Pulmonary artery endothelial cell (primary cell): ENCODE measurements at places on chromosomes 6 and 20. TPM values are rescaled to one million over a fixed set of nuclear protein-coding genes. Genes with fewer than 3 reads are reported as not detected.
A peak's percentile ranks its signal among the peaks of the same experiment; 100 is the strongest.

IRF4 gene
- 0.07 TPM in 1 of 2 replicates, not detected in the other for total RNA-seq

DNA sequence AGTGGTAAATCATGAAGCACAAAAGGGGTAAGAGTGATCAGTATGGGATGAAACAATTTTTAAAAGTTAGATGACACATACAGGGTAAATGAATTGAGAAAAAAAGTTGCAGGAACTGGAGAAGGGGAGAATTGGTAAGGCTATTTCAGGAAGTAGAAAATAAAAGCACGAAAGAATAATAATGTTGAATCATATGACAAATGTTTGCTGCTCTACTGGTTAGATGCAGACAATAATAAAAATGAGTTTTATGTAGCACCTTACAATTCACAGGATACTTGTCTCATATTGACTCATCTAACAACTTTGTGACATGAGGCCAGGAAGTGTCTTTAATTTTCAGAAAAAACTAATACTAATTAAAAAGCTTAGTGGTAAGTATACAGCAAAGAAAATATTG lies 566.5 kb upstream of the MARCKS start:
- no peak for DNase-seq

DNA sequence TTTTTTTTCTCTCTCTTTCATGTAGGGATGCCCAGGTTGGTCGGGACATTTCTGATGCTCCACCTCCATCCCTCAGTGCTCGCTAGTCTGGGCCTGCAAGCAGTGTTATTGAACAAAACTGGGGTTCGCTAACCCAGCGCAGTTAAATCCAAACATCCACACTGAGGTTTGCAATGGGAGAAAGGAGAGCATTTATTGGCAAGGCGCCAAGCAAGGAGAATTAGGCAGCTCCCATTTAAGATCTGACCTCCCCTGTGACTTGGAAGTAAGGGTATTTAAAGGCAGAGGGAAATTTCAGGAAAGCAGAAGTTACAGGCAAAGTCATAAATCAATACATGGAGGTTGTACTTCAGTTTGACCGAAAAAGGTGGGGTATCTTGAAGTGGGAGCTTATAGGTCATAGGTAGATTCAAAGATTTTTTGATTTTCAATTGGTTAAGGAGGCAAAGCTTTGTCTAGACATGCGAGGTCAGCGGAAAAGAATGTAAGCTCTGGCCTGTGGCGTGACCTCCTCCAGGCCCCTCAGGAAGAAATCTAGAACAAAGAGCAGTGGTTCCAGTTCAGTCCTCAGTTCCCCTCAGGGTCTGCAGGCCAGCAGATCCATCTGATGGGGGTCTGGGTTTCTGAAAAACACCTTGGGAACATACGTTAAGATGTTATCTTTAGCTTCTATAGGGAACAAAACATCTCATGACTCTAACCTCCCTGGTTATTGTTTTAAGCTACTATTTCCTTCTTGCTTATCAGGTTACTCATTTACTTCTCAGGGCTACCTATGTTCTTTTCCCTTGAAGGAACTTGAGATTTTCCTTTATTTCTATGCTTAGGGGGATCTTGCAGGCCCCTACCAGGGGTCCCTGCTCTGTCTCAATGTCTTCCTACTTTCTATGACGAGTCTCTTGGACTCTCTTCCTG lies 66.0 kb upstream of the KIF16B start:
- DNase-seq: no peak

GRCh38 chr6:42281570-42281969 lies 63.9 kb upstream of the MRPS10 start:
- no peak for DNase-seq

CLVS2 gene
- total RNA-seq: not detected in 2 replicates

GRCh38 chr6:51854347-51854746 lies 233.1 kb downstream of the PKHD1 start:
- DNase-seq: no peak

DNA sequence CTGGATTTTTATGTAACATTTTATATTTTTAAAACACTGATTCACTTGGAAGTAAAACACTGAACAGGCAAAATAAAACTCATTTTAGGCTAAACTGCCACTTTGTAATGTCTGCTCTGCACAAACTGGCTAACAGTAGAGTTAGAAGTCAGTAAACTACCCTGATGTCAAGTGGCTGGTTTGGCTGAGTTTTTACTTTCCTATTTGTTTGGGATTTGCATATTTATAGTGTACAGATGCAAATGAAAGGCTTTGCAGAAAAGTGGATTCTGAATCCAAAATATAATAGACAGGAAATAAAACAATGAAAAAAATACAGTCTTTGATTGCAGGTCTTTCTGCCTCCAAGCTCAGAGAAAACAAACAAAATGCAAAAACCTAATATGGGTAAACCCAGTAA lies 213.1 kb downstream of the CDH26 start:
- DNase-seq: no peak

DNA sequence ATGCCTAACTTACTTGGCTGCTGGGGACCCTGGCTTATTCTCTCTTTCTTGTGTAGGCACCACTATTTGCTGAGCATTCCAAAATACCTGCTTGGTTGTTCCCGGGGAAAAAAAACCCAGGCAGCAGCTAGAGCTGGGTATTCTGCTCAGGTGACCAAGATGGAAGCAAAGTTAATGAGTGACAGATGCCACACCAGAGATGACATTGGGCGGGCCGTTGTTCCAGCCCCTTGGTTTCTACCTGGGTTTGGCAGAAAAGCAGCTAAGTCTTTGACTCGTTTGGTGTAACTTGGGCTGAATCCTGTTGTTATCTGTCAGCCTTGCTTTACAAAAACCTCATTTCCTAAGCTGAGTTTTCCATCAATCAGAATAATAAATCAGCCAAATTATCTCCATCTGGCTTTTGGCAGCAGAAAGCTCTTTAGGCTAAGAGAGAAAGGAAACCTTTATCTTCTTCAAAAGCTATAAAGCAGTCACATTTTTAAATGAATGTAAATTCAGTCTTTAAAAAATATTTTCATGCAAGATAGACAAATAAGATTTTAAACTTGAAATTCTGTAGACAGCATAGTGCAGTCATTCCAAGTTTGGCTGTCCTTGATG lies 202.0 kb upstream of the GMDS start:
- no peak for DNase-seq

- no peak for DNase-seq
Measured at GRCh38 chr6:113630738-113631535, 226.2 kb upstream of the MARCKS start.

APCDD1L gene
- 0.26 and 3.1 TPM in 2 replicates for total RNA-seq

GRCh38 chr6:53230775-53231467 lies 82.3 kb upstream of the GCM1 start:
- no peak for DNase-seq

GRCh38 chr6:150004101-150004782 lies 21.1 kb downstream of the RAET1L start:
- DNase-seq: no peak

DNA sequence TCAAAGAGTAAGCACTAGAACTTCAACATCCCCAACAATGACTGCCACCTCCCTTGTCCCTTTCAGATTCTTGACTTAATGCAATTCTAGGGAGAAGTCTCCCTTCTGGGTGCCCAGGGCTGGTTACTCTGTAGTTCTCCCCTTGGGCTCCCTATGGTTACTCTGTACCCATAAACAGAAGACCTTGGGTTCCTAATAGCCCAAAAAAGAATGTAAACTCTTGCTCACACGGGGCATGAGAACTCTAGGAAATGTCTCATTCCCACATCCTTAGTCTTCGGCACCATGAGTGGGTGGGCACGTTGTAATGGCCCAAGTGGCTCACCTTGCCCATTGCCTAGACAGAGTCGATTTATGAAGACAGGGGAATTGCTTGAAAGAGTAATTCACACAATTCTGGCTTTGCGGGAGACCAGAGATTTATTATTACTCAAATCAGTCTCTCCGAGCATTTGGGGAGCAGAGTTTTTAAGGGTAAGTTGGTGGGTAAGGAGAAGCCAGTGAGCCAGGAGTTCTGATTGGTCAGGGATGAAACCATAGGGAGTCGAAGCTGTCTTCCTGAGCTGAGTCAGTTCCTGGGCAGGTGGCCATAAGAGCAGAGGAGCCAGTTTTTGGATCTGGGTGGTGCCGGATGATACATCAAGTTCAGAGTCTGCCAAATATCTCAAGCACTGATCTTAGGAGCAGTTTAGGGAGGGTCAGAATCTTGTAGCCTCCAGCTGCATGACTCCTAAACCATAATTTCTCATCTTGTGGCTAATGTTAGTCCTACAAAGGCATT lies 61.2 kb upstream of the SIRPG start:
- DNase-seq: no peak

SLC17A1 gene
- total RNA-seq: not detected in 2 replicates

DNA sequence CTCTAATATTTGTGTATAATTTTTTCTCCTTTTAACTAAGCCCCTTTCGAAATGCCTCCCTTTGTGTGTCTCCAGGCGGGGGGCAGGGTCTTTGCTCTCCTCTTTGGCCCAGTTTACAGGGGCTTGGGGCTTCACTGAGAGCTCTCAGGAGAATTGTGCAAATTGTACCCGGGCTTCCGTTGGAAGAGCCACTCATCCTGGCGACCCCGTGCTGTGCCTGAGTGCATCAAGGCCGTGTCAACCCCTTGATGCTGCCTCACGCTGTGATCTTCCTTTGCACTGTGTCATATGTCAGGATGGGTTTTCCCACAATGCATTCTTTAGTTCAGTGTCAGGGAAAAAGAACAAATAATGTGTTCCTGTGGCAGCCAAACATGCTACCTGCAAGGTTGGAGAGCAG lies 118.0 kb upstream of the POU3F2 start:
- no peak for DNase-seq

- DNase-seq: no peak
Measured at GRCh38 chr6:140174524-140174923, 800.1 kb upstream of the CITED2 start.

- no peak for DNase-seq
Measured at GRCh38 chr6:35786810-35787209, 6.0 kb downstream of the CLPSL1 start.

DNA sequence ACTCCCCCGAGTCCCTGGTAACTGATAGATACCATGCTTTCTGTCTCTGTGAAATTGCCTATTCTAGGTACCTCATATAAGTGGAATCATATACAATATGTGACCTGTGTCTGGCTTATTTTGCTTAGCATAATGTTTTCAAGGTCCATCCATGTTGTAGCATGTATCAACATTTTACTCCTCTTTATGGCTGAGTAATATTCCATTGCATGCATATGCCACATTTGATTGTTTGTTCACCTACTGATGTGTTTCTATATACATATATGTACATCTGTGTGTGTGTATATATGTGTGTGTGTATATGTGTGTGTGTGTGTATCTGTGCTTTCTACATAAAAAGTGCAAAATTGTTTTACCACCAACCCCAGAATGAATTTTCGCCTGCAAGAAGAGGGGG lies 119.1 kb downstream of the ADAT2 start:
- no peak for DNase-seq

GRCh38 chr6:112114577-112115223 lies 27.3 kb downstream of the FAM229B start:
- DNase-seq: no peak

ACTL10 gene
- total RNA-seq: 1.9 and 4.2 TPM in 2 replicates

ANGPT4 gene
- total RNA-seq: not detected in 2 replicates

ANKRD66 gene
- not detected in 2 replicates for total RNA-seq

DNA sequence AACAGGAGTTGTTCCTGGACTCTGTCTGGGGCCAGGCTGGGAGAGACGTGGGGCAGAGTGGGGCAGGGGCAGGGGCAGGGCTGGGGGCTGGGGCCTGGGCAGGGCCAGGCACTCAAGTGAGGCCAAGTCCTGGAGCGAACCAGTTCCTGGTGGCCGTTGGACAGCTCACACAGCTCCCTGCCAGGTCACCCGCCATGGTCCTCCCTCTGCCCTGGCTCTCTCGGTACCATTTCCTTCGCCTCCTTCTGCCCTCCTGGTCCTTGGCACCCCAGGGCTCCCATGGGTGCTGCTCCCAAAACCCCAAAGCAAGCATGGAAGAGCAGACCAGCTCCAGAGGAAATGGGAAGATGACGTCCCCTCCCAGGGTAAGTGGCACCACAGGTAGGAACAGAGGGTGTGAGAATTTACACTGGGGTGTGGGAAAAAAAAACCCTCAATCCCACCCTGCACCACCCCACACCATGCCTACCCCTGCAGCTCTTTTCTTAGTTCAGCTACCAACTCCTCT lies at the start of gene MCCD1:
Gene MCCD1, plus strand, starts transcription at position 142 of the 508 bp plus-strand sequence. Its CDS starts 53 bp downstream, at position 195.
- no peak for DNase-seq

DNA sequence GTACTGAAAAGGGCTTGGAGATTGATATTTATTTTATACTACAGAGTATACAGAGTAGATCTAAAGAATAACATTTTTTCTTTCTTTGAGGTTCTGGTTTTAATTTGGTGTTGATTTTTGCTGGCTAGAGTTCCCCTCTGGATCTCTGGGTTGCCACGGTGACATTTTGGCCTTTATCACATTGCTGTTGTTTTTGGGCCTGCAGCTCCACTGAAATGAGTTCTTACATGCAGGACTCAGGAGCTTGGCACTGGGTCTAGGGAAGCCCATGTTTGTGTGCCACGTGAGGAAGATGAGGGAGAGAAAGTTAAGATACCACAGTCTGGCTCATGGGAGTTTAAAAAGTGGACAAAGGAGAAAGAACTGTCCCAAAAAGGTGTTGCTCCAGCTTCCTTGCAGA lies 7.4 kb upstream of the TFAP2C start:
- no peak for DNase-seq

- DNase-seq: no peak
Measured at GRCh38 chr6:111087871-111088667, 766 bp downstream of the SLC16A10 start.

GRCh38 chr6:3135668-3136291 lies 17.3 kb downstream of the BPHL start:
- no peak for DNase-seq

GRCh38 chr6:95581073-95581472 lies 3.7 kb downstream of the MANEA start:
- DNase-seq: no peak

ID4 gene
- total RNA-seq: under 0.01 and 0.04 TPM in 2 replicates

GRCh38 chr20:61611401-61612180 lies 359.5 kb downstream of the CDH4 start:
- no peak for DNase-seq

GRCh38 chr6:166615059-166615770 lies 11.8 kb downstream of the RPS6KA2 start:
- peak; percentile 62 for DNase-seq

DNA sequence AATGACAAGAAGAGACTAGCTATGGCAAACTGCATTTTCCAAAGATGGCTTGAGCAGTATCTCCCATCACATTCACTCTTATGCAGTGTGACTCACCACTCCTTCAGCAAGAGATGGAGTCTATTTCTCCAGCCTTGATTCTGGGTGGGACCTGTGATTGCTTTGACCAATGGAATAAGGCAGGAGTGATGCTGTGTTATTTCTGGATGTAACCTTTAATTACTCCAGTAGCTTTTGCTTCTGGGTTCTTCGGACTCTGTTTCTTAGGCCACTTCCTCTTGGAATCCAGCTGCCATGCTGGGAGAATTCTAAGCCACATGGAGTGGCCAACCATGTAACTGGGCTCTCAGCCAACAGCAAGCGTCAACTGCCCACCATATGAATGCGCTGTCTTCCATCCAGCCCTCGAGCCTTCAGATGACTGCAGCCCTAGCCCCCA lies 50.7 kb downstream of the TGM2 start:
- no peak for DNase-seq

HEY2 gene
- total RNA-seq: 0.46 and 2.8 TPM in 2 replicates

DNA sequence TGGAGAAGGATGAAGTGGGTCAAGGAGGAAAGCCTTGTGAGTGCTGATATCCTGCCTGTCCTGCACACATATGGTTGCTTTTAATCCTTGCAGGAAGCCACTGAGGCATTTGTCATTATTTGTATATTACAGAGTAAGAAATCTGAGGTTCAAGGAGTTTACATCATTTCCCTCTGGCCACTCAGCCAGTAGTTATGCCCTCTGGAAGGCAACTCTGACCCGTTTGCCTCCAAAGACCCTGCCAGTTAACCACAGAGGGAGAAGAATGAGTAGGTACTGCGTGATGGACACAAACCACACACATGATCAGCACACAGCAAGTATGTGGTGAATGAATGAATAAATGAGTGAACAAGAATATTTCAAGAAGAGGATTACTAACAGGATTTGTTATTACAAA lies 7.9 kb upstream of the FAM210B start:
- DNase-seq: no peak
